ENCODE measurements at places on chromosomes 12 and 14.

- DNase-seq, result no peak
Measured at GRCh38 chr12:60180298-60180697, 584.5 kb downstream of the SLC16A7 start.

- DNase-seq, result no peak
Measured at GRCh38 chr12:64522807-64523206, 70.9 kb downstream of the TBK1 start.

DNA sequence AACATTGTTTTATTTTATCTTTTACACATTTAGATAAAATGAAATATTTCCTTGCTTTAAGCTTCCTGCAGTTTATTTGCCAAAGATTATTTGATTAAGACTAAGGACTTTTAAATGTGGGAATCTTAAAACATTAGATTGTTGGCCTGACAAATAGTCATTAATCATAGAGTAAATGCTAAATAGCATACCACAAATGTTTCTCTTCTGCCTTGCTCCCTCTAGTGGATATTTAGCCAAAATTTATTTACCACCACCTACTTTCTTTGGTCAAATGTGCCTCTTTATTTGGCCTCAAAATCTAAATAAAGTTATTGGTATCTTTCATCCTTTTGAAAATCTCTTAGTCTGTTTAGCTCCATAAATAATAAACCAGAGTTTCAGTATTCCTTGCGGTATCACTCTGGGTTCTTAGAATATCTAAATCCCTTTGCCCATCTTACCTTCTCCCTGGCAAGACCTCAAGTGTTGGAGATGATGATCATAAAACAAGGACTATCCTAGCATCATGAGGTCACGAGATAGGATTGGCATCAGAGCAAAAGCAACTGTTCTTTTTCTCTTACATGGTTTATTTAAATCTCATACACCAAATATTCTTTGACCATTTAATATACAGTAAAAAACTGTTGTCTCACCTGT is 150.6 kb upstream of the AEBP2 start:
- no peak for DNase-seq

DNA sequence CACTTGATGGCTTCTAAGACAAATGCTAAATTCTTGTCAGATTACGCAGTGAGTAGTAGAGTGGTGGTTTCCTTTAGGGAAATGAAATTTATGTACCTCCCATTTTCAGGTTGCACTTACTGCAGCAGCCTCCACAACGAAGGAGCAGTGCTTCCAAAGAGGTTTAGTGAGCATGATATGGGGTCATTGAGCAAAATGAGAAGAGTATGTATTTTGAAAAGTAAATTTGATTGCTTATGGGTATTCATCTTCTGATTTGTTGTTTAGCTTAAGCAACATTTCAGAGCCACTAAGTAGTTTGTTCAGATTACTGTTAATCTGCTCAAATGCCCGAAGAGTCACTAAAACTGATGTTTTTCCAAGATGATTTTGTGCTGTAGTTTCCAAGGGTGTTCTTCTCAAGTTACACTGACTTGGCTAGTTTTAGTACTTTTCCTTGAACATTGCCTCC is 493.6 kb downstream of the PCNX1 start:
- DNase-seq, result no peak

DNA sequence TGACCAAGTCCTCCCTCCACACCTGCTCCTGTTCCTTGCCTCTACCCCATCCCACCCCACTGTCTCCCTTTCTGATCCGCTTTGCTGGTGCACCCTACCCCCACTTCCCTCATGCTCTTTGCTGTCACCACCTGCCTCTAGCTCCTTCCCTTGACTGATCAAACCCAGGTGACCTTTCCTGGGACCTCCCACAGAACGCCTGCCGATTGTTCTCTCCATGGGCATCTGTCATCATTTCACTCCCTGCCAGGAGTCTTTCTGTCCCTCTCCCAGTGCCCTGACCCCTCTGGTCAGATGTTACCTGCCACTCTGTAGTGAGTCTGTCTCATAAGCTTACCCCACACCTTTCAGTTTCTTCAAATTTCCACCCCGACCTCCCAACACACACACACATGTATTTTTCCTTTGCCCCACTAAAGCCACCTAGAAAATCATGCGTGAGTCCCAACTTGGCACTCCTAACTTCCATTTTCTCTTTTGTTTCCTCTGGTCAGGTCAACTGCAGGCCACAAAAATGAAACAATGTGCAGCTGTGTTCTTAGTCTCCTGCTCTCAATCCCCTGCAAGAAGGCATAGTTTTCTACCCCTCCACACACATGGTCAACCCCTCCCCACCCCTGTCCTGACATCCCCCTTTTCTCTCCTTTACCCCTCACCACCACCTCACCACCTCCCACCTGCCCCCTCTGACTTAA is 229.8 kb downstream of the DPF3 start:
- no peak for DNase-seq

DNA sequence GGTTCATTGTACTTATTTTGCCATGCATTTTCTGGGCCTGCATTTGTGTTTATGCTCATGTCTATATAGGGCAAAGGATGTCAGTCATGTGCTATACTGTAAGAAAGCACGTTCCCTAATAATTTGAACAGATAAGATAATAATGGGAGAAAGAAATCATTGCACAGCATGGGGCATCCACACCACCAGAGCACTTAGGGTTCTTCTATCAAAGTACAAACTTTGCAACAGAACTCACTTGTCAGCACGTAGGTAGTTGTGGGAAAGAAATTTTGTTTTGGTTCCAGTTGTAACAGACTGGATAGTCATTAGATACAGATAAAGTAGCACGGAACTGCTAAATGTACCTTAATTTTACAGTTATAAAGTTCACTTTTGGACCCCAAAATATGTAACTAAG is 10.1 kb downstream of the PPP1CC start:
- DNase-seq, result no peak

- peak; percentile 74 for DNase-seq
Measured at GRCh38 chr14:75577729-75578101, 705 bp upstream of the FLVCR2 start.

DNA sequence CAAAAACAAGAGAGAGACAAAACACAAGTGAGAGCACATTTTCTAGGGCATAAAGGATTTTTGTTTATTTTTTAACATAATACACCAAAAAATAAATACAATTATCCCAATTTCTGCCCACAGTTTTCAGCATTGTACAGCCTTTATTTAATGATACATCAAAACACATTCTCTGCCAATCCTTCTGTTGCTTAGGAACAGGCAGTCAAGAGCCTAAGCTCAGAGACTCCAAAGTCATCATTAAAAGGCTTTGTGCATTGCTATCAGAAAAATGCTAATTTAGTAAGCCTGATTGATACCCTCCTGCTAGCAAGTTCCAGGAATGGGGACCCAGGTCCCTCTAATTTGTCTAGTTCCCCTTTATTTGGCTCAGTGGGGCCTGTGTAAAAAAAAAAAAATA is 536.5 kb downstream of the RPS29 start:
- no peak for DNase-seq

DNA sequence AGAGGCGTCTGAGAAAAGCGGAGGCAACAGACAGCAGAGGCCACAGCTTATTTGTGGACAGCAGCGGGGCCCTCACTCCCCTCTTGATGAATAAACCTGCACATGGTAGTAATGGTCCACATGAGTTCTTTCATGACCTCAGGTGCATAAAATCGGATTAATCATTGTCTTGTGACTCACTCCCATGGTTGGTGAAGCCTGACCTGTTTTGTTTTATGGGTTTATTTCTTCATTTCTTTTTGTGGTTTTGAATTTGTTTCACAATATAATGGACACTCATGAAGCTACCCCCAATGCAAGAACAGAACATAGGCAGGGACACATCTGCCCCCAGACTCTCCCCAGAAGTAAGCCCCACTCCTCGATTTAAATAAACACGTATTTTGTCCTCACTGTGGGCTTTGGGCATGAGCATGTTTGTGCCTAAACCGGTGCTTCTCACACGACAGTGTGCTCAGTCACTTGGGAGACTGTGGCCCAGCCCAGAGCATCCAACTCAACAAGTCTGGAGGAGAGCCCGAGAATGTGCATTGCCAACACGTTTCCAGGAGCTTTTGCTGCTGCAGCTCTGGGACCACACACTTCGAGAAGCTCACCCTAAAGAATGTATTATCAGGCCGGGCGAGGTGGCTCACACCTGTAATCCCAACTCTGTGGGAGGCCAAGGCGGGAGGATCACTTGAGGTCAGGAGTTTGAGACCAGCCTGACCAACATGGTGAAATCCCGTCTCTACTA is 116.1 kb downstream of the SCARB1 start:
- DNase-seq, result no peak

All from putamen (tissue), 1 donor.